ENCODE measurements at places on chromosomes 6 and 20.

GRCh38 chr20:60977901-60978300 is 274.2 kb upstream of the CDH4 start:
- DNase-seq: no peak

- no peak for DNase-seq
These were observed 26.5 kb upstream of the BTBD3 start for GRCh38 chr20:11891077-11891775.

GRCh38 chr6:12304487-12304886 is 14.3 kb downstream of the EDN1 start:
- no peak for DNase-seq

GRCh38 chr6:157881342-157881741 is 58.3 kb downstream of the SNX9 start:
- no peak for DNase-seq

GRCh38 chr20:11453430-11453829 is 464.3 kb upstream of the BTBD3 start:
- DNase-seq: no peak

DNA sequence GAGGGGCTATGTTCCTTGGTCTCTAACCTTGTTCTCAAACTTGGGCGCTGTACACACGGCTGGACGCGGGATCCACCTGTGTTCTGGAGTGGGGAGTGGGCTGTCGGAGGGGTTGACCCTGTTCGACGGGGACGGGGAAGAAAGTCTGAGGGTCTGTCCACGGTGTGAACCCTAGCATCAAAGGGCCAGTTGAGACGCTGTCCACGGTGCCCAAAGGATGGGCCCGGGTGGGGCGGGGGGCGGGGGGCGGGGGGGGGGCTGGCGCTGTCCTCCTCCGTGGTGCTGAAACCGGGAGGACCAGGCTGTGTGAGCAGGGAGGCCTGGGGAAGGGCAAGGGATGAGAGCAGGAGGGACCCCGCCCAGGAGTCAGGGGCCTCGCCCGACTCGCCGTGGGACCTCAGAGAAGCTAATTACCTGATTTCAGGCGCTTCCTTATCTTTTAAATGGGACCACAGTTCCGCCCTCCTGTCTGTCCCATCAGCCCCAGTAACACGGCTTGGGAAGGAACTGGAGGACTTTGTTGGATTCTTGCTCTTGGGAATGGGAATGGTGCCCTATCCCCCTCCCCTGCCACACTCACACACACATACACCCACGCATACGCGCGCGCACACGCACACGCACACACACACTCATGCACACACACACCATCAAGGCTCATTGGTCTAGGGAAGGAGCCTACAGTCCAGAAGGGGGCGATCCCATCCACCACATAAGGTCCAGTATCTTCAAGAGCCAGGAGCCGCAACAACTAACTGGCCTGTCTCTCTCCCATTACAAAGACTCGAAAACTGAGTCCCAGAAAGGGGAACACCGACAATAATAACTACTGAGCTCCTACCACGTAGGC is 1.0 kb upstream of the VSTM2L start:
- peak; percentile 89 for DNase-seq

DNA sequence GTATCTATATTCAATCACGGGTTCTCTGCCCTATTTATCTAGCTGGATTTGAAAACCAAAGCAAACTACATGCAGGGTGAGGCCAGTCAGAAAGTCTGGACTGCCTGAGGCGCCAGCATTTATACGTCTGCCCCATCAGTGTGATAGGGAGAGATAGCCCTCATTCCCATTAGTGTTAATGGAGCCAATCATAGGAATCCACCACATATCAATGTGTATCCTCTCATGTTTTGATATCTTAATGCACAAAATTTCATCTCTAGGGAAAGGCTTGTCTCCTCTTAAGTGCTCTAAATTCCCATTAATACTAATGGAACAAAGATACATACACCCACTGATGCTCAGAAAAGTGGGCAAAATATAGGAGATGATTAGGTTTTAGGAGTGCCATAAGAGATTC is 376.2 kb downstream of the BTBD3 start:
- no peak for DNase-seq

DNA sequence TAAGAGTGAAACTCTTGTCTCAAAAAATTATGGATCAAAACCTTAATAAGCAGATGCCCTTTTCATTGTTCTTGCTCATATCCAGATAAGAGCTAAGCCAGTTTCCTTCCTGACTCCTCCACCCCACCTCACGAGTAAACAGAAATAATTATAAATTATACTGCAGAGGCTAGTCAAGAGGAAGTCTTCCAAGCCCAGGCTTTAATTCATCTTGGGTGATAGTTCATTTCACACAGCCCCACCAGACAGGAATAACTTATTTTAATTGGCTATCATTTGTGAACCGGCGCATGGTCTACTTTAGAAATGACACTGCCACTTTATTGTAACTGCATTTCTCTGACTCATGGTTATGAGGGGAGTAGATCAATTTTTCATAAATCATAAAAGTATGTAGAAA is 102.0 kb downstream of the BTBD3 start:
- DNase-seq: no peak

GRCh38 chr20:415820-416322 is 7.8 kb downstream of the RBCK1 start:
- no peak for DNase-seq

DNA sequence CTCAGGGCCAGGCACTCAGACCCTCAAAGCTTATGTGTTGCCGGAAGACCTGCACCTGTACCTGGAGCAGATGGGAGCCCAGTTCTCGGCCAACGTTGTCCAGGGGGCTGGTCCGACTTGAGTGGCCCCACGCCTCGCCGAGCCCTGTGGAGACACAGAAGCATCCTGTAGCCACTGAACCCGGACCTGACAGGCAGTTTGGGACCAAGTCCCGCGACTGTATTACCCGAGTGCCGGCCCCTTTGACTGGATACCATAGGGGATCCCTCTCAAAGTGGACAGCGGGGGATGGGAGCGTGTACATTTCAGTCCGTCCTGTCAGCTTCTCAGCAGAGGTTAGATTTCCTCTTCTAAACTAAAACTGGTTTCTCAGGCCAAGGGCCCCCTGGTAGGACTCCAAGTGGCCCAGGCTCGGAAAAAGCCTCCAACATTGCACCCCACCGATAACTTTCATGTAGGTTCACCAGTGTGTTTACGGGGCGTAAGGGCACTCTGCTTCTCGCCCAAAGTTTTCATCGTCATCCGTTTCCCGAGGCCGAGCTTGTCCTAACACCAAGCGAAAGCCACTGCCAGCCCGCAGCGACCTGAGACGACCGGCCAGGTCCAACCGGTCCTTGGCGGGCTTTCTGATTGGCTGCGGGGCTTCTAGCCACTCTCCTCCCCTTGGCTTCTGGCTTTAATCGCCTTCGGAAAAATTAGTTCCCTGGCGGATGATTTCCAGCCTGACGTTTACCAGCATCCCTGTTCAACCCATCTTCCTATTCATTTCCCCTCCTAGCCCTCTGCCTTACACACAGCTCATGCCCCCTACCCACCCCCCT is 10.8 kb downstream of the SIM1 start:
- DNase-seq: no peak

DNA sequence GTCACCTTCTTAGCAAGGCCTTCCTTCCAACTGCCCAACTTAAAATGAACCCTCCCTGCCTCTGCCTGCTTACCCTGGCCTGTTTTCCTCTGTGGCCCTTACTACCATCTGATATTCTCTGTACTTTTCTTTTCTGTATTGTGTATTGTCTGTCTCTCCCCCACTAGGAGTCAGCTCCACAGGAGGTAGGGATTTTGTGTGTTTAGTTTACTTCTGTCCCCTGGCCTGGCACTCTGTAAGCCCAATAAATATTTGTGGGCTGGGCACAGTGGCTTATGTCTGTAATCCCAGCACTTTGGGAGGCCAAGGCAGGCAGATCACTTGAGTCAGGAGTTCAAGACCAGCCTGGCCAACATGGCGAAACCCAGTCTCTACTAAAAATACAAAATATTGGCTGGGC is 72.8 kb downstream of the RIPOR3 start:
- no peak for DNase-seq

- DNase-seq: no peak
These were observed 36.8 kb upstream of the RGS17 start for GRCh38 chr6:153167907-153168306.

- DNase-seq: no peak
These were observed 1.8 kb downstream of the PTPRK start for GRCh38 chr6:128518434-128519131.

GRCh38 chr6:110560239-110561007 is 84.0 kb upstream of the SLC22A16 start:
- DNase-seq: no peak

- DNase-seq: no peak
These were observed 57.5 kb downstream of the FOXC1 start for GRCh38 chr6:1667012-1667804.

DNA sequence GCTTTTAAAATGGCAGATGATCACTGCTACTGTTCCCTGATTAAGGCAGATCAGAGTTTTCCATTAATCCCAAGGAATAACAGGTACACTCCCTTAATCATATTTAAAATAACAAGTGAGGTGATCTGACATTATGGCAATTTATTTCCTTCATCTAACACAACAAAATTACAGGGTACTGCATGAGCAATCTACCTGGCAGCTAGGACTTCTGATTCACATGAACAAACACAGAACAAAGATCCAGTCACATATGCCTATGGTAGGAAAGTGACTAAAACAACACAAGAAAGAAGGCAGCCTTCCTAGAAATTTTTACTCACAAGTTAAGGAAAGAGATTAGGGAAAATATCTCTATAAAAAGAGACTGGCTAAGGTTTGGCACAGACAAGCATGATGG is 33.2 kb downstream of the MAP7 start:
- DNase-seq: no peak

GRCh38 chr6:156699017-156699421 is 78.2 kb upstream of the ARID1B start:
- DNase-seq: no peak

- no peak for DNase-seq
These were observed 48.8 kb upstream of the KIF25 start for GRCh38 chr6:167948716-167949115.

DNA sequence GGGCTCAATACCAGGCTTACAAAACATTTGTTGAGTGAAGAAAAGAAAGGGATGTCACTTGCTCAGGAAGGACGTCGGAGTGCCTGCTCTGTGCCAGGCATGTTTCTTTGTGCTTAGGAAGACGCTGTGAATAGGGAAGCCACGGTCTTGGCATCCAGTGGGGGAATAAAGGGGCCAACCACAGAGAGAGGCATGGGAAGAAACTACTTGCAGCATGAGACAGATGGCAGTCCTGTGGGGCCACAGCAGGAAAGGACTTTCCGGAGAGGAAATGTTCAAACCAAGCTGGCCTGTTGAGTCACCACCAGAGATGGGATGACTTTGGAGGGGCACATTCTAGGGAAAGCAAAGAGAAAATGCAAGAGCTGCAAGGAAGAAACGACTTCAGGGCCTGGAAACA is 173.2 kb downstream of the CDH26 start:
- DNase-seq: no peak

- DNase-seq: no peak
These were observed 107.4 kb upstream of the GRIK2 start for GRCh38 chr6:101286146-101286545.

DNA sequence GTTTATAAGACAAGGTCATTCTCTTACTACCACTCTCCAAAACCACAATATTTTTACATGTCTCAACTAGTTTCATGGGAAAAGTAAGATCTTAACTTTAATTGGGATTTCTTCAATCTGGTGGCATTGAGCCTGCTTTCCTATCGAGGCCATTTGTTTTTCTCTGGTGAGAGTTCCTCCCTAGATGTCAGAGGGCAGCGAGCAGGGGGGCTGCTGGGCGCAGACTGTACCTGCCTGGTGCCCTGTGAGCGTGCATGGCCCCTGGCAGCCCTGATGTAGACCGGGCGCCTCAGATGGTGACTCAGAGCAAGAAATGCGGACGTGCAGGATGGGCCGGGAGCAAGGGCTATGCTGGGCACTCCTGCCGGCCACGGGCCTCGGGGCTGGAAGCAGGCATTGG is 27.2 kb downstream of the ERMARD start:
- no peak for DNase-seq

- DNase-seq: no peak
These were observed 439 bp upstream of the F13A1 start for GRCh38 chr6:6320901-6321300.

- no peak for DNase-seq
These were observed 10.2 kb upstream of the DEFB125 start for GRCh38 chr20:77231-77630.

DNA sequence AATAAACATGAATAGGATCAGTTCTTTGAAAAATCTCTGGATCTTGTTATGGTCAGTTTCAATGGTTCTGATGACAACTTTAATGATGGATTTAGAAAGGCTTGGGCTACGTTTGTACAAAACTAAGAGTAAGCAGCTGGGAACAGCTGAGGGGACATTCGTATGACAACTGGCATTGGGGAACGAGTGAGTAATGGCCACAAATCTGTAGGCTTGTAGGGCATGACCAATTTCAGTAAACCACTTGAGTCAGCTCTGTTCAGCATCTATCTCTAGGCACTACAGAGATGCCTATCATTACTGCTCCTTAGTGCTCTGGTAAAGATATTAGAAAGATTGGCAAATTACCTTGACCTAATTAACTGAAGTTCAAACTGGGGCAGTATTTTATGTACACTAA is 1375.6 kb downstream of the EPHA7 start:
- no peak for DNase-seq

DNA sequence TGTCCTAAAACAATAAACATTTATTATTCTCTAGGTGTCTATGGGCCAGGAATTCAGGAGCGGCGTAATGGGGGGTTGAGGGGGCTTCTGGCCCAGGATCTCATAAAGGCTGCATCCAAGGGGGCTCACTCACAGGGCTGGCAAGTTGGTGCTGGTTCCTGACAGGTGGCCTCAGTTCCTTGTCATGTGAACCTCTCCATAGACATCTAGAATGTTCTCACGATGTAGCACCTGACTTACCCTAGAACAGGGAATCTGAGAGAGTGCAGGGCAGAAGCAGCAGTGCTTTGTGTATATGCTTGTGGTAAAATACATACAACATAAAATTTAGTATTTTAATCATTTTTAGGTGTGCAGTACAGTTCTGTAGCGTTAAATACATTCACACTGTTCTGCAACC is 57.1 kb downstream of the PHF20 start:
- DNase-seq: no peak

GRCh38 chr6:30206799-30207618 is 6.2 kb downstream of the TRIM26 start:
- no peak for DNase-seq

GRCh38 chr20:32189691-32190615 is 17.6 kb downstream of the PLAGL2 start:
- DNase-seq: peak; percentile 64

DNA sequence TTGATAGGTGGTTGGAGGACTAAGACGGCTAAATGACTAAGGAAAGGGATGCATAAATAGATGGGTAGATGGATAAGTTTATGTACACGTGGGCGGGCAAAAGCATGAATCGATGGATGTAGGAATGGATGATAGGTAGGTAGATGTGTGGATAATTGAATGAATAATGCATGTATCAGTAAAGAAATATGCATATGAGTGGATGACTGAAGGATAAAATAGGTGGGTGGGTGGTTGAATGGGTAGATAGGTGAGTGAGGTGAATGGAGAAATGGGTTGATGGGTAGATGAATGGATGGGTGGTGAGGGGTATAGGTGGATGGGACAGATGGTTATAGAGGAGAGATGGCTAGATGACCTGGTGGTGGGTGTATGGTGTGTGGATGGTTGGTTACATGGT is 20.2 kb downstream of the SLC12A5 start:
- no peak for DNase-seq
